ENCODE measurements at places on chromosomes 5 and 9.

GRCh38 chr5:9582406-9582805 lies 36.5 kb upstream of the SEMA5A start:
- DNase-seq = peak; percentile 50

- peak; percentile 91 for DNase-seq
Measured at GRCh38 chr9:91207729-91208418, 153.8 kb downstream of the AUH start.

DNA sequence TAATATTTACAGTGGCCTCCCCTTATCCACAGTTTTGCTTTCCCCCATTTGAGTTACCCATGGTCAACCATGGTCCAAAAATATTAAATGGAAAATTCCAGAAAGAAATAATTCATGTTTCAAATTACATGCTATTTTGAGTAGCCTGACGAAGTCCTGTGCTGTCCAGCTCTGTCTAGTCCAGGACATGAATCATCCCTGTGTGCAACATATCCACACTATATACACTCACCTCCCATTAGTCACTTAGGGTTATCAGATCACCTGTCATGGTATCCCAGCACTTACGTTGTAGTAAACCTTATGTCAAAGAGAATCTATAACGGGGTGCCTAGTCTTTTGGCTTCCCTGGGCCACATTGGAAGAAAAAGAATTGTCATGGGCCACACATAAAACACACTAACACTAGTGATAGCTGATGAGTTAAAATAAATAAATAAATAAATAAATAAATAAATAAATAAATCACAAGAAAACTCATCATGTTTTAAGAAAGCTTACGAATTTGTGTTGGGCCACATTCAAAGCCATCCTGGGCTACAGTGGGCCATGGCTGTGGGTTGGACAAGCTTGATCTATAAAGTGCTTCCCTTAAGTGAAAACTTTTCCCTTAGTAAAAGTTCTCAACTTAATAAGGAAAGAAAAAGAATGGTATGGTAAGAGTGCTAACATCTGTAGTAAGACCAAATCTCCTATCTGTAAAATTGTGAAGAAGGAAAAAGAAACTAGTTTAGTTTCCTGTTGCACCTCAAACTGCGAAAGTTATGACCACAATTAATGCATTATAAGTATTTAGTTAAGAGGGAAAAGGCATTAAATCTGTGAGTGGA lies 15.9 kb upstream of the OMD start:
- peak; percentile 81 for DNase-seq

GRCh38 chr5:38059876-38060275 lies 198.5 kb upstream of the EGFLAM start:
- peak; percentile 65 for DNase-seq

DNA sequence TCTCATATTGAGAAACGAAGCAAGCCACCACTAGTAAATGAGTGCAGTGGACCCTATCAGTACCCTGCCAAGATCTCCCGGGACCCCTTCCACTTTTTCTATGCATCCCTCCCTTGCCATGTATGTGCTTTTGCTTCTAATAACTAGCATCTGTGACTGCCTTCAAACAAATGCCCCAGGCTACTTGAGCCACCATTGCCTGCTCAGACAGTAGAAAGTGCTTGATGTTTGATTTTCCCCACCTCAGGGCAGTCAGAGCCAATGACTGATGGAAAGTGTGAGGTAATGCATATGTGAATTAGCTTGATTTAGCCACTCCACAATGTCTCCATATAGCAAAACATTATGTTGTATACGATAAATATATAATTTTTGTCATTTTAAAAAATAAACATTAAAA lies 797.3 kb upstream of the ACO1 start:
- DNase-seq = no peak

Data from amniotic epithelial cell (primary cell).